ENCODE measurements at places on chromosomes 3 and 15.

DNA sequence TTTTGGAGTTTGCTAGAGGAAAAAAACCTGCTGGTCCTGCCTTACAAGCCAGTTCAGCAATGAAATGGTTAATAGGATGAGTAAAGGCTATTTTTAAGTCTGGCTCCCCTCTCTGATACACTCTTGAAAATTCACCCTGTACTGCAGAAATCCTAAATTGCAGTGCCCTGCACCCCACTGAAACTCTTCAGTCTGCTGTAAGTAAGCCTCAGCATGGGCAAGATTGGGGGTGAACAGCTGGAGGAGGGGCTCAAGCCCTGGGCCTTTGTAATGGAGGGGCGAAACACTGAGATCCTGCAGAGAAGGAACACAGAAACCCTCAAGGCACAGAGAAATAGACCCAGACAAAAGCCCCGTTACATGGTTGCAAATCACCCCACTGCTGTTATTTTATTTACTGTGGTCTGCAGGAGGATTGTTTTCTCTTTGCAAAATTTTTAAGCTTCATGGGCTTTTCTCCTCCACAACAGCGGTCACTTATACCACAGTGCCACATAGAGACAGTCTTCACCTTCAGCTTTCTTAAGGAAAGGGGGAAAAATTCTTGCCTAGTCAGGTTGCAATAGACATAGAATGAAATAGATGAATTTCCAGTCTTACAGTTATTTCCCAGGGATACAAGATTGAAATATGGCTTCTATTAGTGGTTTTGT is 45.0 kb downstream of the SOX2 start:
- no peak for DNase-seq

- DNase-seq: no peak
These were observed 15.4 kb downstream of the RAF1 start for GRCh38 chr3:12648384-12648959.

DNA sequence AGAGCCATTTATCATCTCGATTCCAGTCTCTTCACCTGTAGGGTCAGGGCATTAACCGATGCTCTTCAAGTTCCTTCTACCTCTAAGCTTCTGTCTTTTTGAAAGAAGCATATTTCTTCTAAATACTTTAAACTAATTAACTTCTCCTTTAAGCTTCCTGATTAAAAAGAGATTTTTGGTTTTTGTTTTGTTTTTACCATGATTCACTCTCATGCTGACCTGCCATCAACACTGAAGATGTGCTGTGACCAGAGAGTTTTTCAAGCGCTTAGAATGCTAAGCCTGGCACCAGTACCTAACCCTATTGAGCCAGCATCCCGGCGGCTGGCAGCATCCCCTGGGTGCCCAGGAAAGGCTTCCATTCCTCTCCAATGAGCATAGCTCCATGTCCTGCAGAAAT is 89.3 kb downstream of the FOXP1 start:
- no peak for DNase-seq

GRCh38 chr15:45646220-45646619 is 11.4 kb downstream of the SQOR start:
- no peak for DNase-seq

DNA sequence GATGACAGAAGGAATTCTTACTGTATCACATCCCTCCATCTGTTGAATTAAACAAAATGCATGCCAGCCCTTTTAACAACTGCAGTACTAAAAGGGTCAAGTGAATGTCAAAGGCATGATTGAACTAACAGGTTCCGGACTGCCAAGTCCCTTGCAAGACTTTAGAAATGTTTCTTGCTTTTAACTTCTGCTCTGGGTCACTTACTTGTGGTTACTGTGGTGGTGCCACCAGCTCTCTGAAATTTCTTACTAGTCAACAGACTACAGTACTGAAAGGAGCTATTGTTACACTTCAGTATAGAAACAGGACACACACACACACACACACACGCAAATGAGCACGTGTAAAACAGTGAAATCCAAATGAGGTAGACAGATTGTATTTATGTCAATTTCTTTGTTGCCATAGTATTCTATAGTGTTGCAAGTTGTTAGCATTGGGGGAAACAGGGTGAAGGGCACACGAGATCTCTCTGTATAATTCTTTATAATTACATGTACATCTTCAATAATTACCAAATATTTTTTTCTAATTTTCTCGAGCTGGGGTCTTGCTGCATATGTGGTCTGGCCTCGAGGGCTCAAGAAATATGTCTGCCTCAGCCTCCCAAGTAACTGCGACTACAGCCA is 79.9 kb upstream of the SLC25A26 start:
- DNase-seq: no peak

DNA sequence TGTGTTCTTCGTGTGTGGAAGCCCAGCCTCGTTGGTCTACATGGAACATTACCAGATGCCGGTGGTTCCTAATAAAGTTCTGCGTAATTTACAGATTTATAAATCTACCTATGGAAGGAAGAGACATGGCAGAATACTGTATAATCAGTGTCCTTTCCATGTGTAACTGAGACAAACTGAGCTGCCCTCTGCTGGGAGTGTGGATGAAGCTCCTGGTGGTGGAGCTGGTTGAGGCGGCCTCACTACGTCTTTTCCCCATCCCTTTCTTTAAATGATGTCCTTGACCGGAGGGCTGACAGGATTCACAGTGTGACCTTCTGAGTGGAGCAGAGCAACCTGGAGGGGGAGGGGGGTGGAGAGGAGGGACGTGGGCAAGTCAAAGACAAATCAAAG is 267.0 kb upstream of the CHRM5 start:
- DNase-seq: no peak

DNA sequence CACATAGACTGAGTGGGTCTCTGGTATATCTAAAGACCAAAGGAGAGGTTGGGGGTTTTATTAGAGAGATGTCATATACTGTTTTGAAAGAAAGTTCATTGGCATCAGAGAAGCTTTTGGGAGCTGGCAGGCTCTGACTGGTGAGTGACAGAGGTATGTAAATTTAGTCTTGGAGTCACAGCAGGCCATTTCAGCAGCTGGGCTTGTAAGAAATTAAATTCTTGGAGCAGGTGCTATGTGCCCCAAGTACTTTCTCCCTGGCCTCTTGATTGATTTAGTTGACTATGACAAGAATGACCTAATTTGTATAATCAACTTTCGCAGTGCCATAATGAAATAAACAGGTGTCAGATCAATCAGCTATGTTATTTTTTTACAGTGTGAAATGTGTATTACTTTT is 47.8 kb upstream of the CDAN1 start:
- no peak for DNase-seq
